ENCODE measurements at places on chromosomes 12 and 14.

DNA sequence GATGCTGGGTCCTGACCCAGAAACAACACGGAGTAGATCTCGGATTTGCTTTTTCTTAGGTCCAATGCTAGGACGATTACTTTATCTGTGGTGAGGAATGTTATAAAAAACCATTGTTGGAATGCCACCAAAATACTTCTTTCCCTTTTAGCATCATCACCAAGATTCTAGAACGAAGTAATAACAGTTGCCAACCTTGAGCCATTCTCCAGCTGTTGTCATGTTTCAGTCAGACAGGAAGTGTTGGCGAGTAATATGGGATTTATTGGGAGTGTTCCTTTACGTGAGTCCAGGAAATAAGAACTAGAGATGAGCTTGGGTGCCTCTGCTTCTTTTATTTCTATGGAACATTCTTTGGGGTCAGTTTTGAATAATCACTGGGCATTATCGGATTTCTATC is 892.9 kb downstream of the DIO2 start:
- DNase-seq: no peak

- DNase-seq: no peak
Measured at GRCh38 chr12:25254271-25254880, 3.6 kb upstream of the KRAS start.

- DNase-seq: no peak
Measured at GRCh38 chr12:1564067-1564466, 30.3 kb downstream of the FBXL14 start.

DNA sequence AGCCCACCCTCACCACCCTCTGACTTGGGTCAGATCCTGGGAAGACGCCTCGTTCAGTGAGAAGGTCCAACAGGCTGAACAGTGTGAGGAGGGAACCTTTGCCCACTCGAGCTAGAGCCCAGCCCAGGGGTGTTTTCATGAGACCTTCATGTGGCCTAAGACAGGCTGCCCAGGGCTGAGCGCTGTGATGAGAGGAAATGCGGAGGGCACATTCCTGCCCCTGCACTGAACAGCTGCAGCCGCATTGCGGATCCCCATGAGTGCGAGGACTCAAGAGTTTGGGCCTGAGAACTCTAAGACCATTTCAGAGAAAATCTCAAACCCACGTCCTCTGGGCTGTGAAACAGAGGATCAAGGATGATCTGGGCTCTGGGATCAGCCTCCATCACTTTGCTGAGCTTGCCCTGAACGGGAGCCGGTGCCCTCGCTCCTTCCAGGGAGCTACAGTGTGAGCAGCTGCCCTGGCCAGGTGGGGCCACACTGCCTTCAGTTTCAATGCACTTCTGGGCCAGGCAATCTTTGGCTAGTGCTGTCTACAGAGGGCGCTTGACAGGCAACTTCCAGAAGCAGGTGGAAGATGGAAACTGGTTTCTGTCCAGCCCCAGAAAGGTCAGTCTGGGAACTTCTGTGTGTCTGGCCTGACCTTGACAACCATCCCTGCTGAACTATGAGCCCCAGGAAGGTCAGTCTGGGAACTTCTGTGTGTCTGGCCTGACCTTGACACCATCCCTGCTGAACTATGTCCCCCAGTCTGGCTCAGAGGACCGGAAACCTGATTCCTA is 43.5 kb upstream of the P2RX7 start:
- peak; percentile 16 for DNase-seq

- DNase-seq: peak; percentile 18
Measured at GRCh38 chr12:95838125-95838524, 20.6 kb upstream of the SNRPF start.

DNA sequence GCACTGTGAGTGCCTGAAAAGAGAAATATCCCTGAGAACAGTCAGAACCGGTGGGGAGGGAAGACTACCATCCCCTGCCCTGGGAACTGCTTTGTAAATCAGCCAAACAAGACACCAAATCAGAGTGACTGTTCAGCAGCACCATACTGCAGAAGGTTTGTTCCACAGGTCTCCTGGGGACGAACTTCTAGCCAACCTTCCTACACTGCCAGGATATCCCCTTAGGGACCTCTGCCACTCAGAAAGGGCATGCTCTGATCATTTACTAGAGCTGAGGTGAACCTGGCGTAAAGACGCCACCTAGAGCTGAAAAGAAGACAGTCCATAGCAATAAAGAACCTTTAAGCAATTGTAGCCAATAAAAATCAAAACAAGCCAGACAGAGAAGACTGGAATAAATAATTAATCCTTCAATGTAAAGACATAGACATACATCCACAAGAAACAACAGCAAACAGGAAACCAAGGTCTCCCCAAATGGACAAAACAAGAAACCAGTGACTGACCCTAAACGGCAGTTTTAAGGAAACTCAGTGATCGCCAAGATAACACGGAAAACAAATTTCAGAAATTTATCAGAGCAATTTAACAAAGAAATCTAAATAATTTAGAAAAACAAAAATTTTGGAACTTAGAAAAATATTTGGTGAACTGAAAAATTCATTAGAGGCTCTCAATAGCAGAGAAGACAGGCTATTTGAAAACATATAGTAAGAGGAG is 228.1 kb upstream of the AMIGO2 start:
- DNase-seq: peak; percentile 90

DNA sequence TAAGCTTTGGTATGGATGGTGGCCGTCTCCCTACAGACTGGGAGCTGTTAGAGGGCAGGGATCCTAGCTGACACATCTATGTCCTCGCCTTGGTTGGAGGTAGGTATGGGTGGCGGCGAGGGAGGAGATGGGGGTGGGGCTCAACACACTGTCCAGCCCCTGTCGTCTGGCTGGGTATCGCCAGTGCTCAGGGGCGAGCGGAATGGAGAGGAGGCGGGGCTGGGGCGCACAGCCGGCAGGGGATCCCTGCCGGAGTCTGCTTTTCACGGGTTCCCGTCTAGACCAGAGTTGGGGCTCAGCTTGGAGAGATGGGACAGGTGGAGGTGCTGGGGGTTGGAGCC is 16.1 kb downstream of the TAMALIN start:
- peak; percentile 65 for DNase-seq

GRCh38 chr14:91383439-91383838 is 34.2 kb downstream of the CCDC88C start:
- no peak for DNase-seq

GRCh38 chr12:111425655-111426054 is 19.9 kb downstream of the SH2B3 start:
- no peak for DNase-seq

DNA sequence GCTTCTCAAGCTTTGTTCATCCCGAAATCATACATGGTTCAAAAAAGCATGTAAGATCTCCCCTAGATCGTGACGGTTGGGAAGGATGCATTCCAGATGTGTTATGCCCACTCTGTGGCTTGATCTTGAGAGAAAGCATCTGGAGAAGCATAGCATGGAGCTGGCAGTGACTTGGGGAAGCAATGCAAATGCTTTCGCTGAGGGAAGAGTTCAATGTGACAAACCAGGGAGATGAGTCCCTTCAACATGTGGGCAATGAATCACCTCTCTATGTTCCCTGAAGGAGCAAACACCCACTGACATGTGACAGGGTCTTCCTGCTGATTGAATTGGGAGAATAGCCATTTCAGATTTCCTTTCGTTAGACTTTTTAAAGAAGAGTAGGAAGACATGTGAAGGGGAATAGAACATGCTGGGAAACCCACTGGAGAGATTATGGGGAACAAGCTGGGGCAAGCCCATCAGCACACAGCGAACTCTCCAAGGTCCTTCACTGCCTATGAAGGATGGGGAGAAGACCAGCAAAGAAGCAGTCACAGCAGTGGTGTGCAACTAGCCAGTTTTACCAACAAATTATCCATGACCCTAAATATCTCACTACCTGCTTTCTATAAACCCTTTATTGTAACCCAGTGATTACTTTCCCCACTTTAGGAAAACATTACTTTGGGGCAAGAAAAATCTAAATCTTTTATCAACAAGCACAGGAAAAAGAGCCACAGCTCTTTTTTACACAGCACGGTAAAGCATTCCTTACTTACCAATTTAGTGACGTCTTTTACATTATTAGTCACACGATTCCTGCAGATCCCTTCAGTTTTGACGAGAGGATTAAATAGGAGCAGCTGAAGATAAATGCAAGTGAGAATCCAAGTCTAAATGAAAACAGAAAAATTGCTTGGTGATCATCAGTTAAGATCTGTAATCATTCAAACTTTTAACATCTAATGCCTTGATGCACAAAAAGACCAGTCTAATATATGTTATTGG is 35.0 kb downstream of the KITLG start:
- no peak for DNase-seq

- DNase-seq: no peak
Measured at GRCh38 chr12:34598352-34598827, 576.1 kb downstream of the ALG10 start.

GRCh38 chr14:68771631-68772030 is 21.2 kb downstream of the ZFP36L1 start:
- no peak for DNase-seq

- DNase-seq: no peak
Measured at GRCh38 chr12:49061157-49061650, 610 bp upstream of the KMT2D start.

DNA sequence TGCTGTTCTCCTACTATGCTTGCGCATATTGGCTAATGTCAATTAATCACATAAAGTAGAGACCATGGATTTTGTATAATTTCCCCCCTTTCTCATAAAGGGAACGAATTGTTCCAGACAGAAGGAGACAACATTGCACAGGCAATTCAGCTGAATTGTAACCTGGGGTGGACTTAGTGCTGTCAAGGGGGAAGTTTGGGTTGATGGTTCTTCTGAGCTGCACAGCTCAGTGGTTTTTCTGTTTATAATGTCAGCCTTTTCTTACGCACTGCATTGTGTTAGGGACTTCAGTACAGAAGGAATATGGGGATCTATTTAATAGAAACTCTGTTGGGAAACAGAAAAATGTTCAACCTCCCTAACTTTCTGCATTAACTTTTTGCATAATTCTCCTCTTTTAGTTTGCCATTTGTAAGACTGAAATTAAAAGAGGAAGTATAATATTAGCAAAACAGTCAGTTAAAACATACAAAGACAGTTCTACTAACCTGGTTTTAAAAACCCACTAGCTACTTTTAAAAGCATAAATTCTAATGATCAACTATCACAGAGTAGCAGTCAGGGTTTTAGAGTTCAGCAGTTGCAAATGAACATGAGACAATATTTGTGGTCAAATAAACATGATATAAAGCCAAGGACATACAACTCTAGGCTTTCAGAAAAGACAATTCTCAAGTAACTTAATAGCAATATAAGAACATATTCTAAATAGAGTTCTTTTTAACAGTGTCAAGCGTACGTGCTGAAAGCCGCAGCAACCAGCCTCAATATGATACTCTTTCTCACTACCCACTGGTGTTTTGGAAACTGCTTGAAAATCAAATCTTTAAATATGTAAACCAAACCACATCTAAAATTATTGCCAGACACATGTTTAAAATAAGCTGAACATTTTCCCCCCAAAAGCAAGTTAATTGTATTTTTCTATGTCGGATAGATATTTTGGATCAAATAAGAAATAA is 393.0 kb downstream of the FSCB start:
- DNase-seq: no peak

DNA sequence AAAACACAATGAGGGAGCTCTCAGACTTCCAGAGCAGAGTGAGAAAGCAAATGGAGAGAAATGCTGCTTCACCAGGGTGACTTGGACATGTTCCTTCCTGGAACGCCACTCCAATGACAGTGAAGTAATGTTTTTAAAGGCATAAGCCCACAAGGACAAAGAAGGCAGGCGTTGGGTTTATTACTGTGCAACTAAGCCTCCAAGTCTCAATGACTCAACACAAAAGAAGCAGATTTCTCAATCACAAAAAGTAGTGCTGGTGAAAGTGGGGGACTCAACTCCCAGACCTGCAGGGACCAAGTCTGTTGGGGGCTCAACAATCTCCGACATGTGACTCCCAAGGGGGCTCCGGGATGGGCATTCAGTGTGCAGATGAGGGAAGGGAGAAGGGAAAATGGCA is 505.2 kb downstream of the BCL11B start:
- no peak for DNase-seq

DNA sequence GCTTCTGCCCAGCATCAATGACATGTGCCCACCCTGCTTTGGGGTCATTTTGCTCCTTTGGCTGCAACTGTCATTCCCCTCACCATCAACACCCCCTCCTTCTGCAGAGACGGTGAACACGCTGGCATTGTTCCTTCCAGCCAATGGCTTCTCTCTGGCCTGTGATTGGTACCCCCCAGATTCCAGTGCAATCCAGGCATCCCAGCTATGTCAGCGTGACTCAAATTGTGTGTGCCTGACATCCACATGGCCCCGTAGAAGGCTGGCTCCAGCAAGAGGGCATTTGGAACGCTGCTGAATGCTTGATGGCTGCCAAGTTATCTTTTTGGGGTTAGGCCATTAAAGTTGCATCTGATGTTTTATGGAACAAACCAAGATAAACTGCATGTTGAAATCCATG is 21.0 kb upstream of the CCND2 start:
- DNase-seq: no peak

GRCh38 chr12:109625131-109625559 is 51.6 kb downstream of the MVK start:
- DNase-seq: no peak

GRCh38 chr12:57514720-57515407 is 5.5 kb downstream of the DDIT3 start:
- DNase-seq: no peak

DNA sequence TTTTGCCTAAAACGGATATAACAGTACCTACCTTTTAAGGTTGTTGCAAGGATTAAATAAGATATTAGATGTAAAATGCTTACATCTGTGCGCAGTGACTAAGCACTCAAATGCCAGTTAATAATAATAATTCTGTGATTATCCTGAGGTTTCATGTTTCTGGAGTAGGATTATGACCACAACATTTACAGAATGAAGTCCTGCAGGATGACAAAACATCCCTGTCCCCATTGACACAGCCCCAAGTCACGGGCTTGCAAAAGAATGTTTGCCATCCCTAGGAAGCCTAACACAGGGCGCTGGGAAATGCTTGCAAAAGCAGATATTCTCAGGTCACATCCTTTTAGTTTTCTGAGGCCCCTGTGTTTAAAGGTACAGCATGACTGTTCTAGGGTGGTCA is 20.1 kb downstream of the SUSD6 start:
- DNase-seq: no peak

GRCh38 chr12:27822076-27822712 is 42.2 kb upstream of the MANSC4 start:
- DNase-seq: peak; percentile 18

- no peak for DNase-seq
Measured at GRCh38 chr14:58077621-58078020, 74.4 kb downstream of the ARMH4 start.

DNA sequence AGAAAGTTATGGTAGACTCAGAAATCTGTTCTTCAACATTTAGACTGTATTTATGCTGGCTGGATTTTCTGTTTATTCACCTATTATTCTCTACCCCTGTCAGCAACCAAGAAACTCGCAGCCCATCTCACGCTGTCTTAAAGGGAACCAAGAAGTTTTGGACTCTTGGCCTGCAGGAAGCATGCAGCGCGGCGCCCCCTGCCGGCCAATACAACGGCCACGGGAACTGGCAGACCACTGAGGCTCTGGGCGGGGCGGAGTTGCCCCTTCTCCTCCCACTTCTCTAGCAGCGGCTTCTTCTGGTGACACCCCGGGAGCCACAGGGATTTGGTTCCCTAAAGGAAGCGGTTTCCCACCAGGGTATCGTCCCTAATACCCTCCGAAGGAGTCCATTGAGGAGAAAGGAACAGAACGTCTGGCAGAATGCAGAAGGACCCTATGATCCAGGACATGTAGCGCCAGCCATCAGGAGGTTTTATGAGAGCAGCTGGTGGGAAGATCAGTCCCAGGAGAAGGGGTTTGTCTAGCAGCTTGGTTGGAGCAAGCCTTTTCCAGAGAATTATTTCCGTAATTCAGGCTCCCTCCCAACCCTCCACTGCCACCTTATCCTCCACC is 21.0 kb upstream of the RNASE2 start:
- DNase-seq: peak; percentile 66

- DNase-seq: no peak
Measured at GRCh38 chr12:106889950-106890626, 65.6 kb upstream of the TMEM263 start.
